ENCODE measurements at places on chromosomes 2 and 18. TPM values are rescaled to one million over a fixed set of nuclear protein-coding genes. Genes with fewer than 3 reads are reported as not detected.

- no peaks in the 10 kb centered on the region for H3K27me3 ChIP-seq
- no peaks in the 10 kb centered on the region for H3K4me1 ChIP-seq
- peaks cover 3% of the 10 kb centered on the region for H3K36me3 ChIP-seq
- H3K27ac ChIP-seq = no peak overlapping the region
- no peak for DNase-seq
- H3K4me3 ChIP-seq = no peak overlapping the region
Observed at GRCh38 chr2:144431392-144431783, 88.5 kb downstream of the ZEB2 start.

GRCh38 chr2:238523158-238524110 lies 96.7 kb downstream of the ASB1 start:
- H3K27me3 ChIP-seq = peaks cover 2% of the 10 kb centered on the region
- no peak overlapping the region for H3K4me3 ChIP-seq
- no peaks in the 10 kb centered on the region for H3K36me3 ChIP-seq
- DNase-seq = no peak
- H3K4me1 ChIP-seq = no peaks in the 10 kb centered on the region
- H3K27ac ChIP-seq = no peak overlapping the region

DNA sequence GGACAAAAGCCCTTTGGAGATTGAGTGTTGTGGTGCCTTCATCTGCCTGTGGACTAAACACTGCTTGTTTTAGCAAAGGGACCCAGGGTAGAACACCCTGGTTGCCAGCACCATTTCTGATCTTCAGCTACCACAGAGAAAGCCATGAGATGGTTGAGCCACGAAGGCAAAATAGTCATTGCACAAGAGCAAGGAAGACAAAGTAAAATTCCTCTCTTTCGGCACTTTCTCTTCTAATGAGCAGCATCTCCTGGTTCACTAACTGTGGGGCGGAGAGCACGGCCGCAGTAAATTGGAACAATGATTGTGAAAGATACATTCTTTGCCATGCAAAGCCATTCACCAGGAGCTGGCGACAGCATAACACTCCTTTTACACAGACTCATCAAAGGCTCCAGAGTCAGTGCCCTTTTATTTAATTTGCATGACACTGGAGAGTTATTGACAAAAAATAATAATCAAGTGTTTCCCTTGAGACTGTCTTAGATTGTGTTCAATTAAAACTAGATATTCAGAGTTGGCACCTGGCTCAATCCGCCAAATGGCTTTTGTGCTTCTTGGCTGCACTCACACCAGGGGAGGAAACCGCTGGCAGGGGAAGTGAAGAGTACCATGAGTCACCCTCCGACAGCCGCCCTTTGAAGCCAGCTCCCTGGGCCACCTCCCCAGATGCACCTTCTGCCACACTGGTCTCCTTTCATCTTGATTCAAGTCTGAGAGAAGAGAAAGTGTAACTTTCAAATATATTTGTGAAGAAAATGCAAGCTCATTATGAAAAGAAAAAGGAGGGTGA lies 100.5 kb upstream of the MEIS1 start:
- no peaks in the 10 kb centered on the region for H3K27me3 ChIP-seq
- no peak overlapping the region for H3K4me3 ChIP-seq
- H3K36me3 ChIP-seq = no peaks in the 10 kb centered on the region

DNA sequence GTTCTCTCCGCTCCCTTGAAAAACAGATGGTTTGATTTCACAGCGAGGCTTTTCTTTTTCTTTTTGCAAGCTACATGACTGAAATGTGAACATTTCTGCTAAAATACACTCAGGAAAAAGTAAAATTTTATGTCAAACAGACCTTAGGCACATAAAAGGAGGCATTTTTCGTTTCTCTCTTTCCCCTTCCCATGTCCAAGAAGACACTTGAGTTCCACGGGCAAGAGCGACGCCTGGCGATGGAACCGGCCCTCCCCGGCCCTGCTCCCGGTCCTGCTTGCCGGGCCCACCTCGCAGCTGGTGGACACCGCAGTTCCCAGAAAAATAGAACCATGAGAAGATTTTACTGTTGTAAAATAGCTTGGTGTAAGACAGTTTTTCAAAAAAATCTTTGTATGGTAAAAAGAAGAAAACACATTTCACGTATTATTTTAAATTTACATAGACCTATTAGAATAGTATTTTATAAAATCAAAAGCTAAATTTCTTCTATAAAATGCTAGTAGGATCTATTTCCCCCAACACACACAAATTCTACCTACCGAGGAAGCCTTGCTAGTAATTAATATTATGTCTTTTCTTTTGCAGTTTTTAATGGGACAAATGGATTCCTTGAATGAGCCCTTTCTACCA lies 2.3 kb upstream of the ALKAL2 start:
- DNase-seq = peak; percentile 16
- H3K4me3 ChIP-seq = peak overlapping the region; percentile 37
- H3K27ac ChIP-seq = no peak overlapping the region

DNA sequence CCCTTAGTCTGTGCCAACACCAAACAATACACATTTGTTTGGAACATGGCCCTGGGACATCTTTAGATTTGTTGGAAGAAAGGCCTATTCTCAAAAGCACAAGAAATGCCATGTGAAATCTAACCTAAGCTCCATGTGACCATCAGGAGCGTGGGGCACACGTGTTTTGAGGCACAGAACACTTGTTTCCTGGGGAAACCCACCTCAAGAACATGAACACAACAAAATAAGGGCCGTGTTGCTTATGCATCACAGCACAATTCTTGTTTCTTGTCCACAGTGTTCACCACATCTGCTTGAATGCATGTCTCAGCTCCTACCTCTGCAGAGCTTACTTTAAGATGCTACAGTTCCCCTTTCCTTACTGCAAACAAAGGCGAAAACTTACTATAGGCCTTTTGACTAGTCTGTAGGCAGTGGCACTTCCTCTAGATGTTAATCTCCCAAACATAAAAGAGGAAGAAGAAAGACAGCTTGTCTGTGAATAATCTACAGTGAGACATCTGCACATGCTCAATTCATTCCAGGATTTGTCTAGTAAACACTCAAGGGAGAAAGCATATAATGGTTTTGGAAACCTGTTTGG lies 165.0 kb downstream of the ANKRD44 start:
- H3K4me3 ChIP-seq = no peak overlapping the region
- DNase-seq = no peak
- peak overlapping the region; percentile 87 for H3K27ac ChIP-seq
- no peaks in the 10 kb centered on the region for H3K27me3 ChIP-seq
- peaks cover 27% of the 10 kb centered on the region for H3K36me3 ChIP-seq

GRCh38 chr18:79964330-79965118 lies at the start of gene HSBP1L1:
TSS of gene HSBP1L1 (plus strand) at chr18:79964643. CDS start at chr18:79964736, 93 bp downstream.
- H3K36me3 ChIP-seq = peaks cover 5% of the 10 kb centered on the region
- peak within 1 kb of the TSS; percentile 68 for H3K27ac ChIP-seq
- H3K27me3 ChIP-seq = no peaks in the 10 kb centered on the region
- H3K4me3 ChIP-seq = peak within 1 kb of the TSS; percentile 84
- peaks cover 33% of the 10 kb centered on the region for H3K4me1 ChIP-seq

DNA sequence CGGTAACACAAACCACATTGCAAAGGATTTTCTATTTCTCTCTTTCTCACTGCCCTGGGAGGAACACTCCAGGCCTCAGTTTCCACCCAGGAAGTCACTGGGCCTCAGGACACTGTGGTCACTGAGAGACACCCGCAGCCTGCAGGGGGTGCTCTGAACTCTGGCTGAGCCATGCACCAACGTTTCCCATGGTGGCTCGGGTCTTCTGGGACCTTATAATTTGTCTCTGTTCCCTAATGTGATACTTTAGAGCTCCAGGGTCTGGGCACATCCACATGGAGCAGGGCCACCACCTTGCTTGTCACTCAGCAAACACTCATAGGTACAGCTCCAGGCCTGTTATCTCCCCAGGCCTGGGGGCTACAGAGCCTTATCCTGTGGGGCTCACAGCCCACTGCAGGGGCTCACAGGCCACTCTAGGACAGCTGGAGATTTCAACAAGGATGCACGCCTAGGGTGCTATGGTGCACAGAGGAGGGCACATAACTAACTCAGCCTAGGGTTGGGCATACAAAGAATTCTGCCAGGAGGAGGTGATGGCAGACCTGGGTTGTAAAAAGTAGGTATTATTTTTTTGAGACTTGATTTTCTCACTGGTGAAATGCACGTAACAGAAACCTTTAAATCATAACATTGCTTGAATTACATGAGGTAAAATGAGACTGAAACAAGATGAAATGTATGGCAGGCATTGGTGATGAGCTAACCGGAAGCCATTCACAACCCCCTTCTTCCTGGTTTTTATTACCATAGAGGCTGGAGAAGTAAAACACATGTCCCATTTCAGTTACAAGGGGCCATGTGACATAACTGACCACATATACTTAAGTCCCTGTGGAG lies 3.0 kb upstream of the HS1BP3 start:
- H3K4me3 ChIP-seq = no peak overlapping the region
- H3K27me3 ChIP-seq = peaks cover 18% of the 10 kb centered on the region
- no peak overlapping the region for H3K27ac ChIP-seq
- no peak for DNase-seq
- peaks cover 22% of the 10 kb centered on the region for H3K4me1 ChIP-seq

DNA sequence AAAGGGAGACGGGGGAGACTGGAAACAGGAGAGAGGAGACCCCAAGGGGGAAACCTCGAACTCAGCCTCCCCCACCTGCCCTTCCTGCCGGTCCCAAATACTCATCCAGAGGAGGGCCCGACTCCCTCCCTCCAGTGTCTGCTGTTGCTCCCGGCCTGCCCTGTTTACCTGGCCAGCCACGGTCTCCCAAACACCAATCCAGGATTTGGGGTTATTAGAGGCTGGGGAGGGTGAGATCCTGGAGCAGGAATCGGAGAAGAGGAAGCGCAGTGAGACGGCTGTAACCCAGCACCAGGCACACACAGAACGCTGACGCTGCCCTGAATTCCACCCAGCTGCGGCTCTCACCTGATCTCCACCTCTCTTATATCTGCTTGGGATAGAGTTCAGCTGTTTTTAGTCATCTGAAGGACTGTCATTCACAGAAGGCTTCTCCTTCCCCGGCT lies 213.0 kb downstream of the TNS1 start:
- H3K4me1 ChIP-seq = peaks cover 31% of the 10 kb centered on the region
- DNase-seq = no peak
- peak overlapping the region; percentile 73 for H3K27ac ChIP-seq

- no peaks in the 10 kb centered on the region for H3K36me3 ChIP-seq
- no peaks in the 10 kb centered on the region for H3K27me3 ChIP-seq
- no peak overlapping the region for H3K4me3 ChIP-seq
- H3K27ac ChIP-seq = no peak overlapping the region
Observed at GRCh38 chr2:139674577-139674976, 894.4 kb upstream of the NXPH2 start.

DNA sequence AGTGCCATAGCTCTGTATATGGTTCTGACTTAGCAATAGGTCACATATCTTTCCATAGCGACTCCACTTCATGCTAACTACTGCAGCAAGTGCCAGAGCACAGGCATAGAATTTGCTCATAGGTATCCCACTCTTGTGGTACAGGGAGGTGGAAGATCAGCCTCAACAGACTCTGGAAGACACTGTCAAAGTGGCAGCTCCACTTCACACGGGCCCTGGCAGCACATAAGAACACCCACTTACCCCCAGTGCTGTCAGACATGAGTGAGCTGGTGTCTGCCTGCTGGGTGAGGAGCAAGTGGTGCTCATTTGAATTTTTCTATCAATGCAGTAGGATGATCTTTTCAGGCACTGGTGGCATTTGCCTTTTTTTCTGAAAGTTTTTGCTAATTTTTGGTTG lies 48.6 kb downstream of the BCL2L11 start:
- peaks cover 40% of the 10 kb centered on the region for H3K36me3 ChIP-seq
- no peak overlapping the region for H3K4me3 ChIP-seq
- DNase-seq = no peak
- peak overlapping the region; percentile 66 for H3K27ac ChIP-seq
- peaks cover 57% of the 10 kb centered on the region for H3K4me1 ChIP-seq
- H3K27me3 ChIP-seq = peaks cover 12% of the 10 kb centered on the region

The ZNF521 gene
- not detected for total RNA-seq

The ASB18 gene
- total RNA-seq = not detected

Data from activated T-helper 1 cell treated with anti-CD3 and anti-CD28 coated beads, Interleukin-12 subunit alpha, Interleukin-12 subunit beta, Interleukin-2, Interleukin-4 antibody, amounts not matched to agents 30 ng/mL and 10 ng/mL and 1 ng/mL, durations not matched to agents 14 hours and 24 hours and 36 hours (primary cell).